ENCODE measurements at places on chromosomes 3 and 15.

GRCh38 chr15:74982183-74982582, 13.2 kb upstream of the SCAMP5 start:
- DNase-seq: no peak

GRCh38 chr3:32712506-32713055, 27.6 kb downstream of the CNOT10 start:
- DNase-seq: no peak

GRCh38 chr3:54182242-54182641, 59.9 kb downstream of the CACNA2D3 start:
- DNase-seq: no peak

DNA sequence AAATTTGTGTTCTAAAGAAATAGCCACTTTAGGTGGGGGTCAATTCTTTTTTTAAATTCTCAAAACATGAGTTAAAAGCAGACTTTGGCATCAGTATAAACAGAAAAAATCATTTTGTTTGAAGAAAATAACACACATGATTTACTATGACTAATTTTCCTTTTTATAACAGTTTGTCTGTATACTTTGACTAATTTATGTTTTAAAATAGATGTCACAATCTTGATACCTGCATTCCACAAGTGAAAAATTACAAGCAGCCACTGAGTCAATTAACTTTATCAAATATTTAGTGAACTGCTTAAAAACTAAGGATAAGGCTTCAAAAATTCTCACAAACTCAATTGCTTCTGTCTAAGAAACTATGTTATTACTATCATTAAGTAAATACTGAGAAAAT, 235.0 kb downstream of the TBC1D5 start:
- DNase-seq: no peak

DNA sequence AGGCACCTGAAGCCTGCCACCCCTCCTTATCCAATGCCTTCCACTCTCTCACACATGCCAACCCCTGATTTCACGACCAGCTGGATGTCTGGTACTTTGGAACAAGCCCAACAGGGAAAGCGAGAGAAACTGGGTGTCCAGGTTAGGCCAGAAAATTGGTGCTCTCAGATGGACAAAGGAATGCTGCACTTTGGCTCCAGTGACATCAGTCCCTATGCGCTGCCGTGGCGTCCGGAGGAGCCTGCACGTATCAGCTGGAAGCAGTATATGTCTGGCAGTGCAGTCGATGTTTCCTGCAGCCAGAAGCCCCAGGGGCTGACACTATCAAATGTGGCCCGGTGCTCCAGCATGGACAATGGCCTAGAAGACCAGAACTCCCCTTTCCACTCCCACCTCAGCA, 45.2 kb downstream of the CDAN1 start:
- no peak for DNase-seq

GRCh38 chr15:55937040-55937439, 56.4 kb downstream of the NEDD4 start:
- DNase-seq: no peak

DNA sequence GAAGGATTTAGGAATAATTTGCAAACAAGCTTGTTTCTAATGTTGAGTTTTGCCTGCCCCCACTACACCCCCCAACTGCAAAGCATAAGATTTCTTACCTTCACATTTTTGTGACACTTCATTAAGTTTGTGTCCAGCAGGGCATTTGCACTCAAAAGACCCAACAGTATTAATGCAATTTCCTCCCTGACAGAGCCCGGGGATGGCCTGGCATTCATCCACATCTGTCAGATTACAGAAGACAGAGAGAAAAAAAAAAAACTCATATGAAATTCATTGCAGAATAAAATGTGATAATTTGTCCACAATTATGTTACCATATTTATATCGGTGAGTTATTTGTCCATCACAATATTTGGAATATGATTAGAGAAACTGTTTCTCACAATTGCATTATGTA, 111.5 kb downstream of the FBN1 start:
- DNase-seq: no peak

DNA sequence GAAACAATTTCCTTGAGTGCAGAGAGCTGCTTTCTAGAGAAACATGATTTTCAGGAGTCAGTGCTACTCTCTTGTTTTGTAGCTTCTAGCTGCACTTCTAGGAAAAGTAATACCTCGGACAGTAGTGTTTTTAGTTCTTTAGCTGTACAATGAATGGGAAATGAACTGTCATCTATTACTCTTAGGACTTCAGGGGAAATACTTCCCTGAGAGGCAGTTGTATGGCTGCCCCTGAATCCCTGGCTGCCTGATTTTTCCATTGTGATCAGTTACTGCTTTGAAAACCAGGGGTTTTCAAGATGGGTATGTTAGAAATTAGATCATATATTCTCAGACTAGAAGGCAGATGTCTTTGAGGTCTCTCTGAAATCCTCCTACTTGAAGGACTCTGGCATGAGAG, 200.3 kb upstream of the SEMA6D start:
- DNase-seq: no peak

DNA sequence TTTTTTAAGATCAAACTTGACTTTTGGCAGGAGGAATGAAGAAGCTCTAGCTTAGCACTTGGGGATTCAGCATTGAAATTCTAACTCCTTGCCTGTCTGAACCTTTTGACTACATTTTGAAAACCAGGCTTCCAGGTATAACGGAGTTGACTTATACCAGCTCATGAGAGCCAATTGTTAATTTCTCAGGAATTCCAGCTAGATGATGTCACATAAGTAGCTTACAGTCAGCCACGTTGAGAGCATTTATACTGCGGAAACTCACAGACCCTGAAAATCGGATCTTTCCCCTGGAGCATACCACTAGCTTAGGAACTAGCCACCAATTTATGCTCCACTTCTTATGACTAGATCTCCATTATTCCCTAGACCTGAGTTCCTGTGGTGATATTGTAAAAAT, 321.4 kb upstream of the DPH6 start:
- no peak for DNase-seq

DNA sequence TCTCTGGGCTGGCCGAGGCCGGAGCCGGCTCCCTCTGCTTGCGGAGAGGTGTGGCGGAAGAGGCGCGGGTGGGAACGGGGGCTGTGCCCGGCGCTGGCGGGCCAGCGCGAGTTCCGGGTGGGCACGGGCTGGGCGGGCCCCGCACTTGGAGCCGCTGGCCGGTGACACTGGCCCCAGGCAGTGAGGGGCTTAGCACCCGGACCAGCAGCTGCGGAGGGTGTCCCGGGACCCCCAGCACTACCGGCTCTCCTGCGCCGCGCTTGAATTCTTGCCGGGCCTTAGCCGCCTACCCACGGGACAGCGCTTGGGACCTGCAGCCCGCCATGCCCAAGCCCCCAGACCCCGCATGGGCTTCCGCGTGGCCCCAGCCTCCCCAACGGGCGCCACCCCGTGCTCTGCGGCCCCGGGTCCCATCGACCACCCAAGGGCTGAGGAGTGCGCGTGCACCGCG, 736.3 kb upstream of the ARRDC4 start:
- DNase-seq: no peak

GRCh38 chr15:99621767-99622166, 56.0 kb downstream of the MEF2A start:
- DNase-seq: no peak

DNA sequence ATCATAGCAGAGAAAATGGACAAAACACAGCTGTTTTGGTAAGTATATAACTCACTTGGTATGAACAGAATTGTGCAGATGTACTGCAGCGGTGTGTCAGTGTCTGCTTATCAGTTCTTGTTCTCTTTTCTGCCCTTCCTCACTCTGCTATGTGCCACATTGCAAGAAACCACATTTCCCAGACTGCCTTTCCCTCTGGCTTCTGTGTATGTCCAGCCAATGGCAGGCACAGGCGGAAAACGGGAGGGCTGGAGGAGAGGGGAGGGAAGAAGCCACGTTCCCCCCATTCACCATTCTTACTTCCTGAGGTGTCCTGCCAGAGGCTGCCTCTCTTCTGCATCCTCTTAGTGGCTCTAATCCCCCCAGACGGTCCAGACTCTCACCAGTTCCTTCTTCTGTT, 15.4 kb downstream of the HHLA2 start:
- no peak for DNase-seq

DNA sequence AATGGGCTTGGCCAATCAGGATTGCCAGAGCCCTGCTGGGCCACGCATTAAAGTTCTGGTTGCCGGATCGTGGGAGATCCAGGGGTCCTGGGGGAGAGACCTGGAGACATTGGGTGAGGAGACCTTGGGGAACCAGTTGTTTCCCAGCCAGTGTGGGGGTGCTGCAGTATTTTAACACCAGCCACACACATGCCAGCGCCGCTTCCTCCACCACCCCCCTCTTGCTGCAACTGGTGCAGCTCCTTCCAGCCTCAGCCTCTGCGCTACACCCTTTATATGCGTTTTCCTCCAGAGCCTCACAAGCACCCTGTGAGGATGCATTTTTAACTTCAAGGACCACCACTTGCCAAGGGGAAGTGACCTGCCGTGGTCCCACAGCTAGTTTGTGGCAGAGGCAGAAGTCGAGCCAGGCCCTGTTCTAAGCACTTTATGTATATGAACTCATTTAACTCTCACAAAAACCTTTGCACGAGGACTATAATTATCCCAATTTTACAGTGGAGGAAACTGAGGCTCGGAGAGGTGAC, 29.4 kb upstream of the GRIP2 start:
- no peak for DNase-seq

- DNase-seq: no peak
Observed at GRCh38 chr3:37115446-37115845, 58.9 kb downstream of the LRRFIP2 start.

GRCh38 chr3:166420071-166420470, 582.8 kb upstream of the BCHE start:
- no peak for DNase-seq

DNA sequence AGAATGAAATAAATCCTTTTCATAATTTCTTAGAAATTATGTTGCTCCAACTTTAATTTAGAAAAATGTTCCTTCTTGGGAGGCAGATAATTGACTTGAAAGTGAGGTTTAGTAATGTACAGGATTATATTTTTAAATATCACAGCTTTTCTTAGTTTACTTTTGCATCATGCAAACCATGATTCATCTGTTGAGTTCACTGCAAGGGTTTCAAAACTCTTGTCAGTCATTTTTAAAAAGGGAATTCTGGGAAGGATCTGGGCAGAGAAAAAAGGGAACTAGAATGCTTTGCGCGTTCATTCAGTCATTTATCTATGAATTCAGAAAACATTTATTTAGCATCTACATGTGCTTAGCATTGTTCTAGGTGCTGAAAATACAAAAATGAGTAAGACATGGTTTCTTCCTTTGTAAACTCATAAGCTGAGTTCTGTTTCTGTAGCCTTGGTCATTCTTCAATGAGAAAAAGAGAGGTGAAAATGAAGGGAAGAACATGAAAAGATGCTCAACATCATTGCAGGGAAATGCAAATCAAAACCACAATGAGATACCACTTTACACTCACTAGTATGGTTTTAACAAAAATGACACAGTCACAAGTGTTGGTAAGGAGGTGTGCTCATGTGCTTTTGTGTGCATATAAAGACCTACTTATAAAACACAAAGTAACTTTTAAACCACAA, 209.1 kb downstream of the NR1D2 start:
- peak; percentile 13 for DNase-seq

- no peak for DNase-seq
Observed at GRCh38 chr3:14147066-14147435, 22.2 kb downstream of the TMEM43 start.

DNA sequence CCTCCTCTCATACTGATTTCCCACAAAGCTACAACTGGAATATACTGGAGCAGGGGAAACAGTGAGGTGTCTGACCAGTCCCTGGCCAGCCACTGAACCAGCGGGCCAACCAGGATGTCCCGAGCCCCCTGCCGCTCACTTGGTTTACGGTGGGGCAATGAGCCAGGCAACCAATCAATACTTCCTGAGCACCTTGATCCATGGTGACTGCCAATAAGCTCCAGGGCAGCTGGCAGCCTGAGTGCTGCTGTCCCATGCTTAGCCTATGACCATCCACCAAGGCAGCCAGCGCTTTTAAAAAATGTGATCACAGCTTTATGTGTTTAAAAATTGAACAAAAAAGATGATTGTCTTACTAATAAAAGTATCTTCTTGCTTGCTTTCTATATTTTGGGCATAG, 4.2 kb downstream of the SCN10A start:
- DNase-seq: no peak

GRCh38 chr3:120048355-120049041, 45.7 kb downstream of the GSK3B start:
- DNase-seq: no peak

GRCh38 chr15:95174301-95175259, 943.2 kb downstream of the MCTP2 start:
- DNase-seq: no peak

- DNase-seq: no peak
Observed at GRCh38 chr15:25248583-25249235, 190.1 kb downstream of the UBE3A start.

- no peak for DNase-seq
Observed at GRCh38 chr3:149459491-149460059, 14.9 kb upstream of the TM4SF4 start.

DNA sequence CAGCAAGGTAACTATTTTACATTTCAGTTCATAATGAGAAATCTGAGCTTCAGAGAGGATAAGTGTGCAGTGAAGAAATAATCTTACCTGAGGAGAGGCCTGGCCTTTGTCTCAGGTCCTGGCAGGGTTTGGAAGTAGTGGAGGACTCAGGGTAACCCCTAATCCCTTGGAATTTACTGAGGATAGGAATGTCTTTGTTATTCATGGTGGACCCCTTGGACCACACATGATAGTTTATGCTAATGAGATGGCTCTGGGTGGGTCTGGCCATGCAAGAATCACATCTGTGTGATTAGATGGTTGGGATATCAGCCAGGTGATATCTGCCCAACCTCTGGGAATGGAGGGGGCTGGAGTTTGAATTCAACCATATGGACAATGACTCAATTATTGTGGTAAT, 65.0 kb upstream of the DAZL start:
- DNase-seq: no peak

DNA sequence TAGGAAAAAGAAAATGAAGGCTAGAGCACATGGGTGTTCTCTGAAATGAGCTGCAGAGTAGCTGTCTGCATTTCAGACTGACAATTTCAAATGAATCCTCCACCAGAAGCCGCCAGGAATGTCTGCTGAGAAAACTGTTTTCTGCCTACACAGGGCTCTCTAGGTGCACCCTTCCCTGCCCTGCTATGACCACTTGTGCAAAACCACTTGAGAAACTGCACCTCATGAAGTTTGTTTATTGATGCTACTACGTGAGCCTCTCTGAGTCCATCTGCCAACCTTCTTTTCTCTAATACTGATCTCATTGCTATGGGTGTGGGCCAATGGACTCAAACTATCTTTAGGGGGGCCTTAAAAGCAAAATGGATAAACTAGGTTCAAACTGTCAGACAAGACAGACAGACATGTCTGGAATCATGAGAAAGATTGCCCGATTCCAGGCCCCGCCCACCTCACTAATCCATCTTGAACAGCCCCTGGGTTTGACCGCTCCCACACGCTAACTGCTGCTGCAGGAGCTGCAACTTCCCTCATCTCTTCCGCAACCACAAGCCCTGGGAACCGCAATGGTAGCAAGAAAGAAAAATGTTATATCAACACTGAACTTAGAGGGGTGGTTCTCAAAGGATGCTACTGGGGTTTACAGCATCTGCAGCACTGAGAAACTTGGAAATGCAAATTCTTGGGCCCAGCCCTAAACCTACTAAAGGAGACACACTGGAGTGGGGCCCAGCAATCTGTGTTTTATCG, 9.0 kb upstream of the CD47 start:
- peak; percentile 38 for DNase-seq

All from GM12864 (cell line).